ENCODE measurements at places on chromosomes 3 and 15. TPM values are rescaled to one million over a fixed set of nuclear protein-coding genes. Genes with fewer than 3 reads are reported as not detected.

GRCh38 chr15:30941520-30941919, 37.8 kb downstream of the FAN1 start:
- DNase-seq: no peak

GRCh38 chr3:190337301-190337700, 15.1 kb upstream of the CLDN1 start:
- no peak for DNase-seq

GRCh38 chr3:124648551-124648950, 81.7 kb upstream of the UMPS start:
- no peak for DNase-seq

ATOSA gene
- 34.4 TPM for total RNA-seq

DNA sequence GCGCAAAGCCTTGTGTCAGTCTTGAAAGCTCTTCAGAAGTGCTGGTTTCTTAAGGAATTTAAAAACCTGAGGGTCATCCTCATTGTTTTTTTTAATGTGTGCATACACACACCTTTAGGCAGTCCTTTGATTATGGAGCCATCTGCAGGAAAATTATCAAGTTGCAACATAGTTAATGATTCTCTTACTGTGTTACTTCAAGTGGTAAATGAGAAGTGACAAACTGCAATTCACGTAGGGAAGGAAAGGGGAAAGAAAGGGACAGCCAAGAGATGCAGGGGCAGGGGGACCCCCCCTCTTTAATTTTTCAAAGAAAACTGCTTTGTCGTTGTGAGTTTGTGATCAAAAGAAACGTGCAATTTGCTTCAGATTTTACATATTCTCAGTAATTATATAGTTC, 162.4 kb upstream of the CGNL1 start:
- no peak for DNase-seq

GRCh38 chr3:162738784-162739183, 1242.2 kb downstream of the OTOL1 start:
- no peak for DNase-seq

DNA sequence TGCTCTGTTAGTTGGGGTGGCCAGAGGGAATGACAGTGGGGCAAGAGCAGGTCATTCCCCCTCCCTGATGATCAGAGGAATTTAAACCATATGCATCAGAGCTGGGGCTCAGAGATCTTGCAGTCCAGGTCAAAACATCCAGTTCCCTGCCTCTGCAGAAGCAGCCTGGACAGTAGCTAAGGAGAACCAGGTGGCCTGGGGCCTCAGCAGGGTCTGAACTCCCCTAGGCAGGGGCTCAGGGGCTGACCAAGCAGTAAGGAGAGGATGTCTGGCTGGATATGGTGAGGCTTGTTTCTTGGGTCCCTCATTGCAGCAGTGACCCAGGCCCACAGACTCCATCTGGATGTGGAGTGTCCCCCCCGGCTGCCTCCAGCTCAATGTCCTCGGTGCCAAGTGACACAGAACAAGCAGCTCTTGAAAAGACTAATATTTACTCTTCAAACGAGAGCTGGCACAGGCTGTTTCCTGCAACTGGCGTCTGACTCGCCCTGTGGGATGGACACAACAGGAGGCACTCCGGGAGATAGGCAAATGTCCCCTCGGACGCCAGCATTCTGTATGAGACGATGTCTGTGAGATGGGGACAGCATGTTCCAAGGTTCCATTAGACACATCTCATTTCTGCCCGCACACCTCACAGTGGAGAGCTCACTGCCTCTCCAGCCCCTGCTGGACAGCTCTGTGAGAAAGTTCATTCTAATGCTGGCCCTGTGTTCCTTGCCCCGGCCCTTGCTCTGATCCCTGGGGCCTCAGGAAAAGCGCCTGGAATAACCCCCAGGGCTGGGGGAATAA, 37.1 kb downstream of the SEC22C start:
- no peak for DNase-seq

DNA sequence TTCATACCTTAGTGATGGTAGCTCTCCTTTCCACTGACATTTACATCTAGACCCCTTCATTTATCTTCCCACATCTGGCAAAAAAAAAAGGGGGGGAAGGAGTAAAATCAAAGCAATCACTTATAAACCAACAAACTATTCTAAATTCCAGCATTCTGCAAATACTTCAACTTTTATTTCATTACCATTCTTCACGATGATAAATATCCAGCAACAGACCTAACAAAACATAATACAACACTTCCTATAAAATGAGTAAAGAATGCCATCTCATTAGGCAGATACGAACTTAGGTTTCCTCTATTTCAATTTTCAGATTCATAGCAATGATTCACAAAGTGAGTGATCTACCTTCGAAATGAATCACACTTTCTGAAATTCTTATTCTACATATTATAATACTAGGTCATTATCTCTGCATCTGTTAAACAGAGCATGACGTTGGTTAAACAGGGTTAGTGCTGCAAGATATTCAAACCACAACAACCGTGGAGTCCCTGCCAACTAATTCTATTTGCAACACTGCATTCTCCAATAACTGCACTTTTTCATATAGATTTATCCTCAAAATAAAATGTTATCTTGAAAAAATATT, at the start of gene LRRFIP2:
TSS of gene LRRFIP2 (minus strand) at position 51 of the 595 bp plus-strand sequence. CDS start 25,599 bp downstream, outside the sequence.
- peak; percentile 86 for DNase-seq

DPPA2 gene
- not detected for total RNA-seq

DNA sequence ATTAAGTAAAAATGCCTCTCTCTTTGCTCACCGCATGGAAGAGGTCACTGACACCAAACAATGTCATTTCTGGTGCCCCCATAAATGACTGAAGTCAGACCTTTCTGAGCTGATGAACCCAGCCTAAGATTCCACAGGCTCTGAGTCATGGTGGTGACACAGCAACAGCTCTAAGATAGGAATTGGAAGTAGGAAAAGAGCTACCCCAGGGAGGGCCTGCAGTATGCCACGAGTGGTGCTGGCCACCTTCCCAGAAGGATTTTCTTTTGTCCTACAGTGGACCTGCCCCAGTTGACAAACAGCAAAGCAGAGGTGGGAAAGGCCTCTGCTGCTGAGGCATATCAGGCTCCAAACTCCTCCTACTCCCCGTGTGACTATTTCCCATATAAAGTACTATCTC, 208.1 kb downstream of the MINAR1 start:
- DNase-seq: peak; percentile 58

- no peak for DNase-seq
These were observed at the start of gene GPR87 for GRCh38 chr3:151316267-151316991. TSS of gene GPR87 (minus strand) at chr3:151316820. CDS start at chr3:151300100, 16,720 bp downstream.

- no peak for DNase-seq
These were observed 70.7 kb downstream of the FAM43A start for GRCh38 chr3:194756460-194756779.

DNA sequence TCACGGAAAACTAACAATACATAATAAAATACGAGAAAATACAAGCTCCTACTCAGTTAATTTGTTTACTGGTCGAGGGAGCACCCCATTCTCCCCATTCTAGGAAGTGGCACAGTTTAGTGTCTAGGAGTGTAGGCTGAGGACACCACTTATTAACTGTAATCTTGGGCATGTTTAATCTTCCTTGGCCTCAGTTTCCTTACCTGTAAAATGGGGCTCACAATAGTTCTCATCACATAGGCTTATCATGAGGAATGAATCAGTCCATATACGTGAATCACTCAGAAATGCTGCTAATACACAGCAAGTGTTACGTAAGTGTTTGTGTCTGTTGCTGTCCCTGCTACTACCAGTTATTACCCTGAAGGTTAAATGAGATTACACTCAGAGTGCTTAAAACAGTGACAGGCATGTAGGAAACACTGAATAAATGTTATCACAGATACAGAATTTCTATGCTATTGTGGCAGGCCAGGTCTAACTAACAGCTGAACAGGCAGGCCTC, 210.2 kb downstream of the OSBPL10 start:
- DNase-seq: no peak

DNA sequence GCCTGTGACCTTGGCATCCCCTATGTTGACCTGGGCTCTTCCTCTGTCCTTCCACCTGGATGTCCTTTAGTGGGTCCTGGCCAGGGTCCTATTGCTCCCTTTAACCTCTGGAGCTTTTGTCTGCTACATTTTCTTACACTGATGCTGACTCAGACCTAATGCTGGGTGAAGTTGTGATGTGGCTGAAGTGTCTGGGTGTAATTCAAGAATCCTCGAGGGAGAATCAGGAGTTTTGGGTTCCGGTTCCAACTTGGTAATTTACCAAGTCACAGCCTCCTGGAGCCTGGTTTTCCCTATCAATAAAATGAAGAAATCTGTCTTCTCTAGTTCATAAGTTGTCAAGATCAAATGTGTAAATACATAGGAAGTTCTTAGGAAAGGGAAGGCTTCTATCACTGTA, 25.6 kb downstream of the CEP19 start:
- DNase-seq: no peak

GRCh38 chr3:129558772-129559564, 16.0 kb downstream of the H1-8 start:
- DNase-seq: peak; percentile 98

- no peak for DNase-seq
These were observed 39.5 kb downstream of the OXSR1 start for GRCh38 chr3:38204599-38205471.

SV2B gene
- not detected for total RNA-seq

DNA sequence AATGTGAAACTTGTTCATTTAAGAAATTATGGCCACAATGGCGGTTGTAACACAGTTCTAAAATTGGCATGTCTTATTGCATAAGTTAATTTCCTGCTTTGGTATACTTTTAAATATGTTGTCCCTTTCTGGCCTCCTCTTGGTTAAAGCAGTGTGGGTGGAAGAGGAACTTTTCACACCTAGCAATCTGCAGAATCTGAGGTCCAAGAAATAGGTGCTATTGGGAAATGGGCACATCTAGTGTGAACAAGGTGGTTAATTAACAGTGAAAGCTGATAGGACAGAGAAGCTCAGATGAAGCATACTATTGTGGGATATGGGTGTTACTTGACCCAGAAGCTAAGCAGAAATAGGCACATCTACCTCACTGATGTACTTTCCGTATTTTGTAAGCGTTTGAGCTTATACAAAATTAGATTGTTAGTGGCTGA, 10.6 kb downstream of the CMC1 start:
- no peak for DNase-seq

GRCh38 chr3:31748281-31748932, 215.7 kb downstream of the STT3B start:
- no peak for DNase-seq

GRCh38 chr3:57234613-57235575, 7.4 kb downstream of the APPL1 start:
- DNase-seq: no peak

DNA sequence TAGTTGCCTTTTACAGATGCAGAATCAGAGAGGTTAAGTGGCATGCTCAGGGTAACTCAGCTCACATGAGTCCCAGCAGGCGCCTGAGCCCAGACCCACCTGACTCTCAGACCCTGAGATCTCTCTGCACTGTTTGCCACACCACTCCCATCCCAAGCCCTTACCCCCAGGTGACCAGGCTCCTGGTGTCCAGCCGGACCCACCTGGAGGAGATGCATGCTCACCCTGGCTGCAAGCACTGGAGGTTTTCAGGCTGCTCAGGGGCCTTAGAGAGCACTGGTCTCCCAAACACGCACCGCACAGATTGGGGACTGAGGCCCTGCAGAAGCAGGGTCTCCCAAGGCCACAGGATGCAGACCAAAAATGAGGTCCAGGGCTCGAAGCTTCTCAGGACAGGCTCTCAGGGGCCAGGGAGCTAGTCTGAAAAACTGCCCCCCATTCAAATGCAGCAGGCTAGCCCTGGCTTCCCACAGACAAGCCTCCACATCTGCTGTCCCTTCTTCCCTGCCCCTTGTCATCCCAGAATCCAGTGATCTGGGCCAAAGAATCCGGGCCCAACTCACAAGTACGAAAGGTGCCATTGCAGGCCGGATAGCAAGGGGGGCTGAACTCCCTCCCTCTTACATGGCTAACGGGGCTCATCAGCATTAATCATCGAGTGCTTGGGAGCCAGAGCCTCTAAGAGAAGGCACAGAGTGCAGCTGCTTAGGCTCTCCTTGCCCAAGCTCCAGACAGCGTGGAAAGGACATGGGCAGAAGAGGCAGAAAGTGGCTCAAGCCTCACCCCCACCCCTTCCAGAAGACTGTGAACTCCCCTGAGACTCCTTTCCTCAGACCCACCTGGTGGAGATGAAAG, 90.2 kb upstream of the PRR20G start:
- no peak for DNase-seq

POPDC2 gene
- total RNA-seq: 1.1 TPM

- no peak for DNase-seq
These were observed 578.8 kb downstream of the ROBO2 start for GRCh38 chr3:77618686-77619085.

GRCh38 chr3:177452831-177453450, 255.7 kb upstream of the TBL1XR1 start:
- DNase-seq: no peak
